Muscle of back (tissue), 13 donors: ENCODE measurements at places on chromosomes 7 and 10. TPM values are rescaled to one million over a fixed set of nuclear protein-coding genes. Genes with fewer than 3 reads are reported as not detected.

Gene GIMAP5
- 5.6 TPM for polyA plus RNA-seq

GRCh38 chr10:115022733-115023132, 70.4 kb upstream of the ATRNL1 start:
- DNase-seq: no peak

GRCh38 chr10:113928830-113929229, 74.4 kb downstream of the NHLRC2 start:
- no peak for DNase-seq

- DNase-seq: no peak
Observed at GRCh38 chr10:4688601-4689000, 137.4 kb upstream of the AKR1E2 start.

Gene PNLIPRP3
- polyA plus RNA-seq: not detected

- DNase-seq: no peak
Observed at GRCh38 chr10:30116041-30116491, 56.7 kb upstream of the JCAD start.

DNA sequence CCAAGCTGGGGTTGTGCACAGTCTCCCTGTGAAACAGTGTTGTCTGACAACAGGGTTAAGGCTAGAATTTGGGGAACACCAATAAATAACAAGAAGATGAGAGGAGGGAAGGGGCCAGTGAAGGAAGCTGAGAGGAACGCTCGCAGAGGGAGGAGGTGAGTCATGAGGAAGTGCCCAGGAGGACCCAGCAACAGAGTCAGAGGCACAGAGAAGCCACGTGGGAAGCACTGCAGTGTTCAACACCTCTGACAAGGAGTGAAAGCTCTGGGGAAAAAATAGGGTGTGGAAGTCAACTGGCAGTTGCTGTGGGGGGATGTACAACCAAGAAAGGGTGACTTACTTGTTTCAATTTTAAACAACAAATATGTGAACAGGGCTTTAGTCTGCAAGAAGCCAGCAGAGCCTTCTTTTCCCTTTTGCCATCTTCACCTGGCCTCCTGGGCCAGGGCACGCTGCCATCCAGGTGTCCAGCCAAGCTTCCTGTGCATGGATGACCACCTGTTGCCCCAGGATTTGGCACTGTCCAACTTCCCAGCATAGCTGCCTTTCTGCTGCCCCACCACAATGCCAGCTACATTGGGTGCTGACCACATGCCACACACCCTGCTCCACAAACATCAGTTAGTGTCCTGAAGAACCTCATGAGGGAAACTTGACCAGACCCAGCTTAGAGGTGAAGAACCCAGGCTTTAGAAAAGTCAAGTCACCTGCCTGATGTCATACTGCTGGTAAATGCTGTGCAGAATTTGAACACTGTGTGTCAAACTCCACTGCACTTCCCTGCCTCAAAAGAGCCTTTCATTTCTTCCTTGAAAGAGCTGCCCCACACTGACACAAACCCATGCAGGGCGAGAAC, 69.6 kb downstream of the ATXN7L1 start:
- DNase-seq: no peak

Gene KEL
- polyA plus RNA-seq: 0.58 TPM

DNA sequence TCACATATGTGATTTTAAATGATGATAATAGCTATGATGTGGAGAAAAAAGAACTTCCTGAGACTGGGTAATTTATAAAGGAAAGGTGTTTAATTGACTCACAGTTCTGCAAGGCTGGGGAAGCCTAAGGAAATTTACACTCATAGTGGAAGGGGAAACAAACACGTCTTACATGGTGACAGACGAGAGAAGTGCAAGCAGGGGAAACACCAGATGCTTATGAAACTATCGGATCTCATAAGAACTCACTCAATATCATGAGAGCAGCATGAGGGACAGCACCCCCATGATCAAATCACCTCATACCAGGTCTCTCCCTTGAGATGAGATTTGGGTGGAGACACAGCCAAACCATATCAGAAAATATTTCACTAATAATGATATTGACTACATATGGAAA, 4.1 kb upstream of the LIPN start:
- DNase-seq: no peak

GRCh38 chr10:108362296-108362695, 1197.8 kb upstream of the SORCS1 start:
- no peak for DNase-seq

Gene GTF2IRD1
- 42.7 TPM for polyA plus RNA-seq

GRCh38 chr10:4748491-4749270, 77.3 kb upstream of the AKR1E2 start:
- DNase-seq: no peak

Gene TAS2R4
- polyA plus RNA-seq: 2.7 TPM

Gene ANKRD61
- polyA plus RNA-seq: 1.7 TPM

DNA sequence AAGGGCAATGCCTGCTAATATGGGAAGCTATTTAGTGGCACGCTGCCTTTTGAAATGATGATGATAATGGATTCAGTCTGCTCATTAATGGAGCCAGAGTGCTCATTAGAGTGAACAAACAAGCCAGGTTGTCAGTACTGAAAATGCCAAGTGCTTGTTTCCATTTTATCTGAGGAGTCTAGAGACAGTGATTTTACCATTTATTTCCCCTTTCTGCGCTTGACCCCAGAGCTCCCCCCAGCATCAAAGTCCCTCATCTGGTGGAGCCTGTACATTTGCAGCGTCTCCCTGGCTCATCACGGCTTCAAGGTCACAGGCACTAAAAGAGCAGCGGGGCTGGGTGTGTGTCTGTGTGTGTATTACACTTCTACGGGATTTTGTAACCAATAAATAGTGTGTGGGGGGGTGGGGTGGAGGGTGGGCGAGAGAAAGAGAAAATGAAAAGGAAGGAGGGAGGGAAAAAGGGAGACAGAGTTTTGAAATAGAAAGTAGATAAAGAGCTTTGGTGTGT, 553.8 kb downstream of the TFEC start:
- no peak for DNase-seq

DNA sequence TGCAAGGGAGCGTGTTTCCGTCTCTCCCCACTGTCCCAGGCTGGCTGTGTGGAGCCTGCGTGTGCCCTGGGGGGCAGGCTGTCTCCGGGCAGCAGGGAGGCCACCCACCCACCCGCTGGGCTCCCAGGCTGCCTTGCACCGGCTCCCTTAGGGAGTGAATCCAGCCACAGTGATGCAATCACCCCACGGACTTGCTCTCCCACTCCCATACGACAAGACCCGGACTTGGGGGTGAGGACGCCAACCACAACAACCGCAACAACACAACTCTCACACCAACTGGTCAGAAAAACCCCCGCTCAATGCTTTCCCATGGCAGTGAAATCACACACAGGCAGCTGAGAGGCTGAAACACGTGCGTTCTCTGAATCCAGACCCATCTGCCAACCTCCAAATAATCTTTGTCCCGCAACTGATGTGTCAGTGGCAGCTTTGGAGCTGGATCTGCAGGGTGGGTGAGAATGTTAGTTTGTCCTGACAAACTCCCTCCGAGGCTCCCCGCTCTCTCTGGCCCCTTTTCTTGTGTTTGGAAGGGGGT, 62.7 kb upstream of the DDC start:
- DNase-seq: no peak

- DNase-seq: no peak
Observed at GRCh38 chr7:90383861-90384260, 19.4 kb upstream of the CLDN12 start.
